Fibroblast of lung (primary cell): ENCODE measurements at places on chromosomes 3 and 15. TPM values are rescaled to one million over a fixed set of nuclear protein-coding genes. Genes with fewer than 3 reads are reported as not detected.

Gene SUCNR1
- under 0.01 TPM in 2 replicates for total RNA-seq

Gene ZNF385D
- 0.77 and 0.83 TPM in 2 replicates for total RNA-seq

Gene LRRN1
- total RNA-seq: 0.26 and 0.33 TPM in 2 replicates

Gene CHRNA5
- under 0.01 and 0.17 TPM in 2 replicates for total RNA-seq

Gene GOLGA8T
- 0.17 and 0.26 TPM in 2 replicates for total RNA-seq

Gene NRG4
- total RNA-seq: not detected in 2 replicates

Gene P2RY1
- total RNA-seq: 3.6 and 7.6 TPM in 2 replicates

Gene DNASE1L3
- total RNA-seq: not detected in 2 replicates

Gene FSIP1
- total RNA-seq: 3.9 and 5.1 TPM in 2 replicates

Gene PRSS50
- not detected in 2 replicates for total RNA-seq

Gene IL17RD
- total RNA-seq: 1.8 and 2.1 TPM in 2 replicates

Gene QTRT2
- 13.5 and 13.6 TPM in 2 replicates for total RNA-seq

Gene CADM2
- total RNA-seq: under 0.01 TPM in 1 of 2 replicates, not detected in the other

Gene CRYGS
- total RNA-seq: 0.99 and 1.0 TPM in 2 replicates

Gene ARL8B
- total RNA-seq: 56.0 and 74.8 TPM in 2 replicates
